ENCODE measurements at places on chromosomes 5 and 9.

- no peak for DNase-seq
These were observed 10.6 kb upstream of the SLC44A1 start for GRCh38 chr9:105233873-105234272.

DNA sequence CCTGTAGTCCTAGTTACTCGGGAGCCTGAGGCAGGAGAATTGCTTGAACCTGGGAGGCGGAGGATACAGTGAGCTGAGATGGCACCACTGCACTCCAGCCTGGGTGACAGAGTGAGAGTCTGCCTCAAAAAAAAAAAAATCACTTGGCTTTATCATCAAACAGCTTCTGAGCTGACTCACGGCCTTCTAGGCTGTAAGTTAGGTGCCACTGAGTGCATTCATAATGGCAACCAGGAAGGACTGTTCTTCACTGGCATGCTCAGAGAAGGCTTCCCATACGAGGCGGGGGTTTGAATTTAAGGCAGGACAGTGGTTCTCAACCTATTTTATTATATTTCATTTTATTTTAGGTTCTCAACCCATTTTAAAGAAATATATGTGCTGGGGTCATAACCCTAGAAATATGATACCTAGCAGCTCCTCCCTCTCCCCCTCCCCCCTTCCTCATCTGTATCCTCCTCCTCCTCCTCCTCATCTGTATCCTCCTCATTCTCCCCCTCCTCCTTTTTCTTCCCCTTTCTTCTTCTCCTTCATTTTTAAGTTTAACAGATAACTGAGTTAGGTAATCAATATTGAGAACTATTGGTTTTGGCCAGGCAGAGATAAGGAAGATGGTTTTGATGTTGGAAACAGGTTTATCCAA lies 19.0 kb upstream of the LHFPL2 start:
- DNase-seq: no peak

- no peak for DNase-seq
These were observed 33.0 kb downstream of the NDUFA8 start for GRCh38 chr9:122126331-122127261.

DNA sequence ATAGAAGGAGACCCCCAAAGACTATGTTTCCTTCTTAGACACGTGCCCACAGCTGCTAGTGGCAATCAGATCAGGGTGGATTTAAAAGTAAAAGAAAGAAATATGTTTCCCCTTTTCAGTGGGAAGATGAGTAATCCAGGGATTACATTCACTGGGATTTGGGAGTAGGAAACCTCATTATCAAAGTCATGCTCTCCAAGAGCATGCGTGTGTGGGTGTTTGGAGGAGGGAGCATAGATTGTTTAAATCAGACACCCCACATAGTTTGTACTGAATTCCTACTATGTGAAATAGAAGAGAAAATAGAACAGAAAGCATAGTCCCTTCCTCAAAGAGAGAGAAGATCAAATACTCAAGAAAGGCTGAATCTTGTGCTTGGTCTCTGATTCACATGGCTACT lies 65.5 kb upstream of the TBCA start:
- no peak for DNase-seq

DNA sequence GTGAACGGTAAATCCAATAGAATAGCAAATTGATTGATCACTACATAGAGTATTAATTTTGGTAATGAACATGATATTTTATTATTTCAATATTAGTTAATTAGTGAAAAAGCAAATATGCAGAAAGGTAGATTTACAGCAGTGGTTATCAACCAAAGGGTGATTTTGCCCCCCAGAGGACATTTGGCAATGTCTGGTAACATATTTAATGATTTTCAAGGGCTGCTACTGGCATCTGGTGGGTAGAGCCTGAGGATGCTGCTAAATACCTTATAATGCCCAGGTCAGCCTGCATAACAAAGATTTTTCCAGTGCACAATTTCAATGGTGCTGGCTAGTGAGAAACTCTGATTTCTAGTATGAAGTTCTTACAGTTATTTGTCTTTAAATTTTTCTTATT lies 1313.7 kb downstream of the PTPRD start:
- no peak for DNase-seq

DNA sequence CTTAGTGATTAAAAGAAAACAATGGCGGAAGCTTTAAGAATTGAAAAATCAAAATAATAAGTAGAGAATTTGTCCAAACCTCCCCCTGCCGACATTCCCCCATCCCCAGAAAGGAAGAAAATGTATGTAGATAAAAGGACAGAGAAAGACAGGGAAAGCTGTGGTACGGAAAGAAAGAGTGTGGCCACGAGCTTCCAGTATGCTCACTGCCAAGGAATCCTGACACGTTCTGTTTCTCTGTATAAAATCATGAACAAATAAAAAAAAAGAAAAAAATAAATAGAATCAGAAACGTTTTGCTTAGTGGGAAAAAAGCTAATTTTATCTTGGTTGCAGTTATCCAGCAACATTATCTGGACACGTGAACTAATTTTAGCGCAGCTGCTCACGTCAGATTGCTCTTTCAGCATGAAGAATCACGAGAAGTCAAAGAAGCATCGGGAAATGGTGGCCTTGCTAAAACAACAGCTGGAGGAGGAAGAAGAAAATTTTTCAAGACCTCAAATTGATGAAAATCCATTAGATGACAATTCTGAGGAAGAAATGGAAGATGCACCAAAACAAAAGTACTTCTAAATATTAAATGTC lies 15.2 kb downstream of the DNAJC21 start:
- no peak for DNase-seq

GRCh38 chr5:17218353-17219005 lies 1.0 kb downstream of the BASP1 start:
- DNase-seq: no peak

GRCh38 chr9:127664324-127664677 lies 42.5 kb upstream of the CFAP157 start:
- no peak for DNase-seq

GRCh38 chr9:121876658-121877271 lies 216.3 kb downstream of the TTLL11 start:
- no peak for DNase-seq

GRCh38 chr9:74479711-74480110 lies 17.4 kb upstream of the RORB start:
- DNase-seq: no peak

GRCh38 chr9:95822583-95823431 lies 52.7 kb upstream of the ERCC6L2 start:
- DNase-seq: no peak

GRCh38 chr5:62900976-62901375 lies 322.4 kb downstream of the LRRC70 start:
- no peak for DNase-seq

GRCh38 chr9:82673919-82674318 lies 389.0 kb downstream of the RASEF start:
- DNase-seq: no peak

DNA sequence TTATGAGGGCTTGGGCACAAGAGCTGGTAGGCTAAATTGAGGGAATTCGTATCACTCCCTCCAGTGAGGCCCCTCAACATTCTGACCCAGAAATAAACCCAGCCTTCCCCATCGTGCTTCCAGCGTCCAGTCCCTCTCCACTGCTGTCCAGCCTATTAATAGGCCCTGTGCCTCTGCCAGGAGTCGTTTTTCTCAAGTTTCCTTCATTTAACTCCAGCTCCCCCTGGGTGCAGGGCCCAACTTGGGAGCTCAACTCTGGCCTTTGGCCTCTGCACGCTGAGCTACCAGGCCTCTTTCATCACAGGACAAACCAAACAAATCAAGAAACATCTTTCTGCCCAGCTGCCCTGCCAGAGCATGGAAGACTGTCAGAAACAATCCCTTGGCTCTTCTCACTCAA lies 10.0 kb downstream of the HBEGF start:
- DNase-seq: no peak

- DNase-seq: no peak
These were observed 132.1 kb upstream of the MAP3K1 start for GRCh38 chr5:56683281-56683680.

DNA sequence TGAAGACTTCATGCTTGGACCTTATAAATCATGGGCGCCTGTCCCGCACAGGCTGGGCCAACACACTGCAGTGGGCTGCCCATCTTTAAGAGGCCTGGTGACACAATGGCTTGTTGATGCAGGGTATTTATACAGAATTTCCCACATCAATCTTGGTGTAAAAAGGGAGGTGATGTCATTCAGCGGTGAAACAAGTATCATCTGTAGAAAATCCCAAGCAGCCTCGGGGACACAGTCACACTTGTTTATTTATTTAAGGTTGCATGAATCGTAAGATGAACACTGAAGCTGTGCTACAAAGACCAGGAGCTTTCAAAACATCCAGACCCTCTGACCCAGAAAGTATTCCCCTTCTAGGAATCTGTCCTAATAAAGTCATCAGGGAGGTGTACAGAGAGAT lies 40.5 kb downstream of the SMIM23 start:
- no peak for DNase-seq

DNA sequence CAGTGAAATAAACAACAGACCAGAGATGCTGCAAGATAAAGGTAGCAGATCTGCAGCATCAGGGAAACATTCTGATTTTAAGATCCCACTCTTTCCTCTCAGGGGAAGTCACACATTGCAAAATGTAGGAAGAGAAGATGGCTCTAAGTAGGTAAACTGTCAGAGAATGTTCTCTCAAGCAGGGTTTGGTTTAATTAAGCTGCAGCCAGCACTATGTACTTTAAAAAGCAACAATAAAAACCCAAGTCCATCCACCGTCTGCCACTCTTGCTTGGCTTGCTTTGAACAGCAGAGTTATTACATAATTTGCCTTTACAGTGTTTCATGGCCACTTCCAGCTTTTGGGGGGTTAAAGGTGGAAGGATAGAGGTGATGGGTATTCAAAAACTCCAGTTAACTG lies 343.2 kb upstream of the DAP start:
- DNase-seq: no peak

DNA sequence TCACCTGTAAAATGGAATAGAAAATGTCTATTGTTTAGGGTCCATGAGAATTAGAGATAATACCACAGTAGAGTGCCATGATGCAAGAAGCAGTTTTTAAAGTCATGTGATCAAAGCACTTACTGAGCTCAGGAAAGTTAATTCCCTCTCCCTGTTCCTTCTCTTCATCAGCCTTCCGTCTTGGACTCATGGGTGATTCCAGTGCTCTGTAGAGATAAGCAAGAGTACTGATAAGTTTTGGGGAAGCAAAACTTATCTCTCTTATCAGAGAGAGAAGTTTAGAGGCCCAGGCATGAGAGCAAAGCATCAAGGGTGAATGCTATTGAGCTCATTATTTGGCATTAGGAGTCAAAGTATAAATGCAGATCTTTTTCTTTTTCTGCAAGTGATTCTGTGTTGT lies 410.1 kb downstream of the AGTPBP1 start:
- no peak for DNase-seq

- no peak for DNase-seq
These were observed 81.2 kb upstream of the TRPC7 start for GRCh38 chr5:136446565-136446964.

DNA sequence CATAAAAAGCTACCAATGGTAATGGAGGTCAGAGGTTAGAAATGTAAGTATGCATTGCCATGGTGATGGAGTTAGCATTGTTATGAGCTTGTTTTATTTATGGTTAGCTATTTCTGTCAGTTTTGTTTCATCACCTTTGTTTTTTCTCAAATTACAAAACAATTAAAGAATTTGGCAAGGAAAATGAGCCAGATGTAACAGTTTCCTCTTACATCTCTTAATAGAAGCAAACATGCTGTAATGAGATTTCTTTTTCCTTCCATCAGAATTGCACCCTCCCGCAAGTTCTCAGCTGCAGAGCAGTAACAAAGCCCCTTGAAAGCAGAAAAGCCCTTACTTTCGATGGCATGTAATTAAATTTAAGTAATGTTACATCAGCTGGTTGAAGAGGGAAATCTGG lies 233.0 kb downstream of the SGCD start:
- no peak for DNase-seq

DNA sequence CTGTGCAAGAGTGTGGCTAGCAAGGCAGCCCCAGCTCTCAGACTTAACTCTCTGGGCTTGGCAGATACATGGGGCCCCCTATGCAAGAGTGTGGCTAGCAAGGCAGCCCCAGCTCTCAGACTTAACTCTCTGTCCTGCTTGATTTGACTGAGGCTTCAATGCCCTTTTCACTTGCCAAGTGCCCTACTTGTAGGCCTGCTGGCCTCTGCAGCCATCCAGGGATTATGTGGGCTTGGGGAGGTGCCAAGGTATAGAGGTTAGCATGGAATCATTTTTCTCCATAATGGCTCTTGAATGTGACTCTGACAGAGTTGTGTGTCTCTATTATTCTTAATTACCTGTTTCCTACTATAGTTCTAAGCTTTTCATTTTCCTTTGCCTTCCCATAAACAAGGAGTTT lies 115.5 kb upstream of the RUSC2 start:
- no peak for DNase-seq

DNA sequence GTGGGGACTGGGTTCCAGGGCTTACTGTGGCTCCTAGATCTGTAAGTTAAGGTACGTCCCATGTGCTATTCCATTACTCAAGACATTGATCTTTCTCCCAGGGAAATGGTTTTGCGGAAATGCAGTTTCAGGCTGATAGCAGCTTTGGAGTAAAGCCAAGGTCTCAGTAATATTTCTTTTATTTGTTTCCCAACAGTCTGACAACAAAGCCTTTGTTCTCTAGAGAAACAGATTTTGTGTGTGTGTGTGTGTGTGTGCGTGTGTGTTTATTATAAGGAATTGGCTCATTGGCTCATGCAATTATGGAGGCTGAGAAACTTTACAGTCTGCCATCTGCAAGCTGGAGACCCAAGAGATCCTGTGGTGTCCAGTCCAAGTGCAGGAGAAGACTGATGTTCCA lies 12.1 kb upstream of the POC5 start:
- no peak for DNase-seq

GRCh38 chr9:92649007-92649406 lies 20.9 kb downstream of the IPPK start:
- DNase-seq: no peak

DNA sequence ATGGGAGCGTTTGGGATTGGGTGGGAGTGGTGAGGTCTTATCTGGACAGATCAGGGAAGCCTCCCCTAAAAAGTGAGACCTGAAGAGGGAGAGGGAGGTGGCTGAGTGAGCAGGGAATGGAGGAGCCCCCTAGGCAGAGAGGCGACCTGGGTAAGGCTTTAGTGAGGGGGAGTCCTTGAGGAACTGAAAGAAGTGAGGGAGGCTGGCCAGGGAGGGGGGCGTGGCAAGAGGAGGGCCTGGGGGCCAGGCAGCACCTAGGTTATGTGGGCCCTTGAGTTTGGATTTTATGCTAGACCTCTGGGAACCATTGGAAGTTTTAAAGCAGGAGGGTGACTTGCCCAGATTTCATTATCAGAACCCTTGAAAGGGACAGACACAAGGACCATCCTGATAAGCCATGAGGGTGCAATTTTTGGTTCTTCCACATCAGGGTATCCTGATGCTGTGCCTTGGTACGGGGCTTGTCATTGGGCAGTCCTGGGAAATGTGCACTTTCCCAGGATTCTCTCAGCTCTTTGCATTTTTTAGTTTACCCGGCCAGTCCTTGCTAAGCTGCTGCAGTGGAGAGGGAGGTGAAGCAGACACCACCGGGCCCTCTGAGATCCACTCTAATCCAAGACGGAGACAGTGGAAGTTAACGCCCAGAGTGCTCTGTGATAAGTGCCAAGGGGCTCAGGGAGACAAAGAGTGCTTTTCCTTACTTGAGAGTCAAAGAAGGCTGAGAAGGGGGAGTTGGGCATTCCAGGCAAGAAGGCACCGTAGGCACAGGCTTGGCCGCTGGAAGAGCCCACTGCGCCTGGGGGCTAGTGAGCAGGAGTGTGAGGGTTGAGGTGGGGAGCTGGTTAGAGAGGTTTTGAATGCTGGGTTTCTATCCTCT lies 16.1 kb downstream of the GSN start:
- no peak for DNase-seq

Data from stimulated activated CD8-positive, alpha-beta memory T cell treated with anti-CD3 and anti-CD28 coated beads, Interleukin-2, amount 100 ng/mL, for 1 hour (primary cell).